ENCODE measurements at places on chromosomes 16 and 17.
A peak's percentile ranks its signal among the peaks of the same experiment; 100 is the strongest.

- ATAC-seq: no peak
Measured at GRCh38 chr16:86089334-86089900, 190.5 kb downstream of the IRF8 start.

- ATAC-seq: peak; percentile 39
Measured at GRCh38 chr17:47847341-47848197, 3.4 kb downstream of the SP6 start.

DNA sequence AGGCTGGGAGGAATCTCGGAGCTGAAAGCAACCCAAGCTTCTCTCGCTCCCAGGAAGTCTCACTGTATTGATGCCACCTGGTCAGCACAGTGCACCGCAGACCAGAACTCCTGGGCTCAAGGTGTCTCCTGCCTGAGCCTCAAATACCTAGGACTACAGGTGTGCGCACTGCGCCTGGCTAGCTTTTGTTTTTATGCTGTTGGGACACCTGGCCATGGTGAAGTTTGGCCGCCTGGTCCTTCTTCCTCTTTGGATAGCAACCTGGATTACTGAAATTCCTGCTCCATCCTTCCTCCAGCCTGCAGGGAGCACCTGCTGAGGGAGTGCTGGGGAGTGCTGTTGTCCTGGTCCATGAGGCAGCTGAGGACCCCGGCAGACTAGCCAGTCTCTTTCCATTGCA is 56.6 kb downstream of the COTL1 start:
- no peak for ATAC-seq

DNA sequence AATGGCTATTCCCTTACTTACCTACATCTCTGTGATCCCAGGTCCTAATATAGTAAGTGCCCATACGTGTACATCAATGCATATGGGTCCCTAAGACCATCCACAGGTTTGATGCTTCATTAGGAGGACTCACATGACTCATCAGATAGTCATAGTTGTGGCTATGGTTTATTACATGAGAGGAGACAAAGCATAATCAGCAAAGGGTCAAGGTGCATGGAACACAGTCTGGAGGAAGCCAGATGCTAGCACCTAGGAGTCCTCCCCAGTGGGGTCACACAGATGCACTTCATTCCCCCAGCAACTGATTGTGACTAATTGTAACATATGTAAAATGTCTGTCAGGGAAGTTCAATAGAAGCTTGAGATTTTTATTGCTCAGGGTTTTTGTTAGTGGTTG is 42.8 kb downstream of the PHKB start:
- no peak for ATAC-seq

- ATAC-seq: peak; percentile 60
Measured at GRCh38 chr16:85291302-85292148, 179.3 kb upstream of the CIBAR2 start.

DNA sequence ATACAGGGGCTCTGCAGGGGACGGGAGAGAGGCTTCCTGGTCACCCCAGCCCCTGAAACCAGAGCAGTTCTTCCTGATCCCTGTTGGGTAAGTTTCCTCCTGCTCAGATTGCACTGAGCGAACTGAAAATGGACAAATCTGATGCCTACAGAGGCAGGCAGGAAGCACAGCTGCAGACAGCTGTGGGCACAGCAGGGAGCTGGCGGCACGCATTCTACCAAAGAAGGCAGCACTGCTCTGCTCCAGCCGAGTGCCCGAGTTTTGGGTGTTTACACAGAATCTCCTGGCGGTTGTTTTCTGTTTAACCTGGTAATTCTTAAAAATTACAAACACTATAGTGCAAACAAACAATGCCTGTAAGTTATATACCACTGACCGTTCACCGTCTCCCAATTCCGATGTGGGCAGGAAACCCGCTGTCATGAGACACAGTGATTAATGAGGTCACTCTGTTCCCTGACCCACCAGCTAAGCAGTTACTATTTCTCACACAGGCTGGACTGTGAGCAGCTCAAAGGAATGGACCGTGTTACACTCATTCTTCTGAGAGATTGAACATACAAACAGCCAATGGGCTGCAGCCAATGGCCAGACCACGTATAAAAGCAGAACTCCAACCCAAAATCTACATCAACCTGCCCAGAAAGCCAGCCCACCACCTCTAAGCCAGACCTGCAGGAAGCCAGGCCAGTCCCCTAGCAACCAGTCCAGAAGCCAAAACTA is 25.5 kb downstream of the NSMCE1 start:
- peak; percentile 95 for ATAC-seq

GRCh38 chr16:51271156-51271701 is 120.2 kb upstream of the SALL1 start:
- ATAC-seq: peak; percentile 41

- ATAC-seq: no peak
Measured at GRCh38 chr16:28081391-28081968, 18.0 kb upstream of the GSG1L start.

GRCh38 chr17:77363821-77364361 is 223.1 kb downstream of the SEC14L1 start:
- ATAC-seq: no peak

DNA sequence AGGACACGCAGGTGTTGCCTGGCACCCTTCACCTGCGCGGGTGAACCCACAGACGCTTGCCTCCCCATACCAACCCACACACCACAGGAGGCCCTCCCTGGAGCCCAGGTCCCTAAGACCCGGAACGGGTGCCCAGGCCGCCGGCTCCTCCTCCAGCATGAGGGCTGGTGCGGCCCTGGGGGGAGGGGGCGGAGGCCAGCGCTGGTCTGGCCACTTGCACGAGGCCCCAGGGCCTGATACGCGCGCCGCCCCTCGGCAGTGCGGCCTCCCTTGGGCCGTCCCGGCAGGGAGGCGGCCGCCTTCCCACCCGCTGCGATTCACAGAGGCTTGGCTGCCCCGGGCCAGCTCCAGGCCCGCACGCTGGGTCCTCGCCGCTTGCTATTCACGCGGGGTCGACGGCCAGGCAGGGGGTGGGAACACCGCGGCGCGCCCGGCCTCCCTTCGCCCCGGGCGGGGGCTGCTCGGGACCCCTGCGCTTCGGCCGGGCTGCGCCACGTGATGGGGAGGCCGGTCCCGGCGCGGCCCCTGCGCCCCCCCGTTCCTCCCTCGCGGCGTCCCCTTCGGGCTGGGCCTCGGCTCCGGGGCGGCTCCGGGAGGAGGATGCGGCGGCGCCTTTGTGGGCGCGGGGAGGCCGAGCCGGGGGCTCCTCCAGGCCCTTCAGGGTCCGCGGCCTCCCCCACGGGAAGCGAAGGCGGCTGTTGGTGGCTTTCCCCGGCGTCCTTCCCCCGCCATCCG is 685 bp downstream of the FASN start:
- ATAC-seq: peak; percentile 3

GRCh38 chr17:5234645-5235576 is at the start of gene SCIMP:
SCIMP (minus strand) TSS chr17:5234860; CDS start chr17:5234755, 105 bp downstream.
- no peak for ATAC-seq

Measured in motor neuron (in vitro differentiated cells).